Erythroblast (primary cell): ENCODE measurements at places on chromosomes 5 and 9.
A peak's percentile ranks its signal among the peaks of the same experiment; 100 is the strongest.

DNA sequence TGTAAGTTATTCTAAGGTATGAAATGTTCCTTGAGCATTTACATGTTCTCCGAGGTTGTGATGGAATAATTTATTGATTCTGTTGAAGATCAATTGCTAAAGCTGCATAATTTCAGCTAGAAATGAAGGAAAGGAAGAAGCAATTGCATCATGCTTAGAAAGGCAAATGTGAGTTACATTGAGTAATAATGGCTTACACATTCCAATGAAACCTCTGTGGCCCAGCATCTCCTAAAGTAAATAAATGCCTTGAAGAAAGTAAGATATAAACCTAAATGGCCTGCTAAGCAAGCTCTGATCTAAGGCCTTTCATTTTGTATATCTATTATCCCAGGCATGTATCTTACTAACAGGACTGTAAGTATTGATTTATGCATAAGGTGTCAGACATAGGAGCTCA lies 677.3 kb upstream of the RGMB start:
- DNase-seq, result no peak

GRCh38 chr5:27465140-27465539 lies 426.8 kb upstream of the CDH9 start:
- DNase-seq, result no peak

DNA sequence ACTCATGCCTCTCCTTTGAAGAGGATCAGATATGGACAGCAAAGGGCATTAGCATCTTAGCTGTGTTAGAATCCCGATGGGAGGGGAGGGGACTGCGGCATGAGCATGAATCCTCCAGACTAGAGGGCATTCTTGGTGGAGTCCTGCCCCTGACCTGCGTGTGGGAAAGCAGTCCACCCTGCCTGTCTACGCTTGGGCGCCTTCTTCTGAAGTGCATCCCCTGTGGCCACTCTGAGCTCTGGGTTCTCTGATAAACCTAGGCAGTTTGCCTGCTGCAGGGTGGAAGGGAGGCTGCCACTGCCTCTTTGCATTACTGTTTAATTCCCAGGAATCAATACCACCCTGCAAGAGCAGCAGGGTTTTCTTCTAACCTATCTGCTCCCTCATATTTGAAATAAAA lies 169.3 kb downstream of the INSYN2B start:
- DNase-seq, result no peak

- no peak for DNase-seq
Measured at GRCh38 chr9:10062629-10063395, 550.0 kb downstream of the PTPRD start.

GRCh38 chr5:148443241-148443640 lies 59.5 kb downstream of the FBXO38 start:
- peak; percentile 14 for DNase-seq
